ENCODE measurements at places on chromosomes 7 and 10.

GRCh38 chr10:85224366-85224940, 896.1 kb downstream of the CCSER2 start:
- no peaks in the 10 kb centered on the region for H3K36me3 ChIP-seq
- no peak for DNase-seq
- no peaks in the 10 kb centered on the region for H3K4me1 ChIP-seq
- H3K27ac ChIP-seq: no peak overlapping the region
- H3K4me3 ChIP-seq: no peak overlapping the region

DNA sequence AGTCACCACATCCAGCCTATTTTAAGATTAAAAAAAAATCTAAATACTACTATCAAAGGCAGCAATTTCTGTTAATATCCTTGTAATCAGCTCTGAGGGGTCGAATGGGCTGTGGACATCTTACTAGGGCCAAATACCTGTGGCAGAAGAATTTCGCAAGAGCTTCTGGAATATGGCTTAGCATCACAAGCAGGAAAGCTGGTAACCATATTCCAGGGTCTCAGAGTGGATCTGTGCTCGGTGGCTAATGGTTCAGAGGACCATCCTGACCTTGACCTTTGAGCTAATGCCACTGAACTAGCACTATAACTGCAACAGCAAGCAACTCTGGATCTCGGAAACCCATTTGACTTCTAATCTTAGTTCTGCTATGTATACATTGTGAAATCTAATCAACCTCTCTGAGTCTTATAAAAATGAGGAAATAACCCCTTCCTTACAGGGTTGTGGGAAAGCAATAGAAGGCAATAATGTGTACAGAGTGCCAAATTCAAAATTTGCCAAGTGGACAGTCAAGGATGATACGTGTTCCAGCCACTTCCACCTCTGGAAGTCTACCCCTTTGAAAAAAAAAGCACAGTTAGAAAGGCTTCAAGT, 65.5 kb downstream of the CYP26A1 start:
- no peaks in the 10 kb centered on the region for H3K36me3 ChIP-seq
- no peak overlapping the region for H3K27ac ChIP-seq
- no peaks in the 10 kb centered on the region for H3K4me1 ChIP-seq

DNA sequence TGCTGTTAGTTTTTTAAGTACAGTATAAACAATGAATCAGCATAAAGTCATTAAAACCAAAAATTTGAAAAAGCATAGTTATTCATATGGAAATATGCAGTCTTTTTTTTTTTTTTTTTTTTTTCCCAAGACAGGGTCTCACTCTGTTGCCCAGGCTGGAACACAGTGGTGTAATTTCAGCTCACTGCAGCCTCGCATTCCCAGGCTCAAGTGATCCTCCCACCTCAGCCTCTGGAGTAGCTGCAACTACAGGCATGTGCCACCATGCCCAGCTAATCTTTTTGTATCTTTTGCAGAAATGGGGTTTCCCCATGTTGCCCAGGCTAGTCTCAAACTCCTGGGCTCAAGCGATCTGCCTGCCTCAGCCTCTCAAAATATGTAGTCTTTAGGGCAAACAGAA, 182.0 kb downstream of the SEMA3E start:
- H3K27me3 ChIP-seq: no peaks in the 10 kb centered on the region
- H3K36me3 ChIP-seq: no peaks in the 10 kb centered on the region
- no peak overlapping the region for H3K4me3 ChIP-seq
- no peak for DNase-seq
- peaks cover 8% of the 10 kb centered on the region for H3K4me1 ChIP-seq
- no peak overlapping the region for H3K27ac ChIP-seq

DNA sequence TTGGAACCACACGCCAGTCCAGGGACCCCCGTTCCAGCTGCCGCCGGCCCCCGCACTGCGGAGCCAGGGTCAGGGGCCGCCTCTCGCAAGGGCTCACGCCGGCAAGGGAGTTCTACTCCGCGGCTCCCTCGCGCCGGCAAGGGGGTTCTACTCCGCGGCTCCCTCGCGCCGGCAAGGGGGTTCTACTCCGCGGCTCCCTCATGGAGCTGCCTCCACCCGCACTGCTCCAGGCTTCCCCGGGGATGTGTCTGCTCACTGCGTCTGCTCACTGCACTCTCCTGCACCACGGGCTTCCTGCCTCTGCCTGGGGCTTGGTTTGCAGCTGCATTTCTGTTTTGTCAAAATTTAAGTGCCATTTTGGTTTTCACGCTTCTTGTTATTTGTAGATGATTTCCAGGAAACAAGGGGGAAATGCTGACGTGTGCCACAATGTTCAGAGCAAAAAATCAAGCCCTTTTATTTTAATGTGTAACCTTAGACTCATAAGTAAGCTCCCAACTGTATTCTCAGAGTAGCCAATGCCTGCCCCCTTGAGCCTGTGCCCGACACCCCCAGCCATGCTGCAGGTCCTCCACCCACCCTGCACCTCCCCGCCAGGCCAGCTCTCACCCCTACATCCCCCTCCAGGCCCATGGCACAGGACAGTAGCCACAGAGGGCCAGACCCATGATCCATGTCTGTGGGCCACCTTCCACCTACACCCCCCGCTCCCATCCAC, 246.2 kb downstream of the MAD1L1 start:
- no peaks in the 10 kb centered on the region for H3K27me3 ChIP-seq
- no peak for DNase-seq
- H3K4me3 ChIP-seq: no peak overlapping the region
- H3K4me1 ChIP-seq: no peaks in the 10 kb centered on the region

- H3K4me3 ChIP-seq: no peak overlapping the region
- no peaks in the 10 kb centered on the region for H3K4me1 ChIP-seq
- H3K27me3 ChIP-seq: no peaks in the 10 kb centered on the region
These were observed 25.8 kb downstream of the FBXL13 start for GRCh38 chr7:103048833-103049232.

DNA sequence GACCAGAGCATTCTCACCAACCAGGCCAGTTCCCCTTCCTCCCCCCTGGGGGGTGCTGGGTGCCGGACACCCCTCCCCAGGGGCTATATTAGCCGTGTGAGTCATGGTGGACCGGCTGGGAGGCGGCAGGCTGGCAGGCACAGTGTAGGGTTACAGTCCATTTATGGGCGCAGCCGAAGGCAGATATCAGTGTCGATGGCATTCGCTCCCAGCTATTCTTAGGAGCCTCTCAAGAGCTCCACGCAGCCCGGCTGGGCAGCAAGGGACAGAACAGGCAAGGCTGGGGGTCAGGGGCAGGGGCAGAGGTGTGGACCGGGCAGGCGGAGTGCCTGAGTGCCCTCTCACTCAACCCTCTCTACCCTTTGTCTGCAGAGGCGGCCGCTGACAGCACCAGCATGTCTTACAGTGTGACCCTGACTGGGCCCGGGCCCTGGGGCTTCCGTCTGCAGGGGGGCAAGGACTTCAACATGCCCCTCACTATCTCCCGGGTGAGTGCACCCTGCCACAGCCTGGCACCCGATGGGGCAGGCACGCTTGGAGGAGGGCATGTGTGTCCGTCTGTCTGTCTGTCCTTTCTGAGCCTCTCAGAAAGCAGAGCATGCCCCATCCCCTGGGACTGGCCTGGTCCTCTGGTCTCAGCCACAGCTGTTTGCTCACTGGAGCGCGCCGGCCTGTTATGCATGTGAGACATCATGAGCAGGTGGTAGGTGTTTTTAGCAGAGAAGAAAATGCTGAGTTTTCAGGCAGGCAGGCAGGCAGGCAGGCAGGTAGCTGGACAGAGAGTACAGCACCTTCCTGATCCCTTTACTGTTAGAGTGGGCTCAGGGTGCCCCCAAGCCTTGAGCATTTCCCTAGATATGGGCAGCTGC, at the start of gene LDB3:
LDB3 (plus strand) TSS at position 215 of the 869 bp plus-strand sequence; CDS start at position 396, 181 bp downstream.
- H3K36me3 ChIP-seq: no peaks in the 10 kb centered on the region
- peak within 1 kb of the TSS; percentile 64 for H3K27ac ChIP-seq
- H3K4me3 ChIP-seq: peak within 1 kb of the TSS; percentile 22

DNA sequence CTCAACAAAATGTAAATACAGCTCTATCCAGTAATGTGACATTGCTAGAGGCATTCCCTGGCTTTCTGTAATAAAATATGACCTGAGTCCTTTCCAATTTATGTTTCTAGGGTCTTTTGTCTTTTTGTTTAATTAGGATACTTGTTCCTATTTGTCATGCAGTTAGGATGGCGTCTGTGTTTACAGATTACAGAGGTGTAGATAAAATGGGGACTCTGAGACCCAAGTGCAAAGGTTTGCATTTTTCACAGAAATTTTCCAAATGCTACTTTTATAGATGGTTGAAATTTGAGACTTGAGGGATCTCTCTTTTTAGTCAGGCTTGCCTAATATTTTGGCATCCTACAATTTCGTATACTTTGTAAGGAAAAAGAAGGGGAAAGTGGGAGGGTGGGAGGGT, 332.4 kb downstream of the PTEN start:
- DNase-seq: no peak
- H3K4me1 ChIP-seq: peaks cover 14% of the 10 kb centered on the region
- H3K27me3 ChIP-seq: no peaks in the 10 kb centered on the region
- H3K36me3 ChIP-seq: no peaks in the 10 kb centered on the region

DNA sequence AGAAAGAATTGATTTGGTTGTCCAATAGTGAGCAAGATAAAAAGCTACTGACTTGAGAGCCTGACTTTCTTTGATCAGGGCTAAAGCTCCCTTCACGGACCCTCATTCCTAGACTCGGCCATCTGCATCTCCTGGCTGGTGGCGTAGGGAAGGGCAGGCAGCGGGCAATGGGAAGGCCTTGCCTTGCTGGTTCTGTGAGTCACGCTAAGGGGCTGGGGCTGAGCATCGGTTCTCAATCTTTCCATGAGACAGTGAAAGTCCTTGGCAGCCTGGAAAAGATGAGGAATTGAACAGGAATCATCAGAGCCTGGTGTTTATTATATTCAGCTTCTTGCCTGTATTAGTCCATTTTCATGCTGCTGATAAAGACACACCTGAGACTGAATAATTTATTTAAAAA, 475.3 kb downstream of the PLXNA4 start:
- H3K4me1 ChIP-seq: no peaks in the 10 kb centered on the region
- no peaks in the 10 kb centered on the region for H3K27me3 ChIP-seq
- DNase-seq: no peak
- H3K27ac ChIP-seq: no peak overlapping the region
- H3K4me3 ChIP-seq: no peak overlapping the region

GRCh38 chr7:40310258-40310657, 175.5 kb downstream of the SUGCT start:
- H3K27me3 ChIP-seq: no peaks in the 10 kb centered on the region
- H3K4me1 ChIP-seq: no peaks in the 10 kb centered on the region
- H3K27ac ChIP-seq: no peak overlapping the region
- no peaks in the 10 kb centered on the region for H3K36me3 ChIP-seq
- DNase-seq: no peak

DNA sequence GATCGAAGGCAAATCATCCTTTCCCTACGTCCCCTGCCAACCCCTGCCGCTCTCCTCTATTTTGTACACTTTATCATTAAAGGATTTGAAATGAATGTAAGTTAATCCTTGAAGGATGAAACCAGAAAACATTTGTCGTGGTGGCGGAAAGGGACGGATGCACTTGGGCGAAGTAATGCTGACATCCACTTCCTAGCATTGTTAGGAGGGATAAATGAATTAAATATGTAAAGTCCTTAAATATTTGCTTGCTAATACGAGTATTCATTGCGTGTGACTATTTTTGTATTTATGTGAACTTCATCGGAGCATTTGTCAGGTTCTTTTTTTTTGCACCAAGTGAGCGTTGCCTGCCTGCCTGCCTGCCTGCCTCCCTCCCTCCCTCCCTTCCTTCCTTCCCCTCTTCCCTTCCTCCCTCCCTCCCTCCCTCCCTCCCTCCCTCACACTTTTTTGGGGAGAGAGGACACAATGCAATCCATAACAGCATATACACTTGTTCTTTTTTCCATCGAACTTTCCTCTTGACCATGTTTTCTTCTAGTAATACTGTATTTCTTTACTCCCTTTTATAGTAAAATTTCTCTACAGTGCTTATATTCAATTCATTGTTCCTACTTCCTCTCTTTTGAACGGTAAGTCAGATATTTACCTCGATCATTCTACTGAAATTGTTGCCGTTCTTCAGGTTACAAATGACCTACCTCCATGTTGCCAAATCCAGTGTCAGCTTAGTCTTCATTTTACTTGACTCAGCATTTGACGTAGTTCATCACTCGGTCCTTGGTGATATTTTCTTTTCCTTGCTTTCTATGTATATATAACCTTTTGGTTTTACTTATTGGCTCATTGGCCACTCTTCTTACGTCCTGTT, 831 bp downstream of the CCDC7 start:
- H3K36me3 ChIP-seq: no peaks in the 10 kb centered on the region
- H3K4me3 ChIP-seq: peak overlapping the region; percentile 84
- H3K27ac ChIP-seq: peak overlapping the region; percentile 97
- DNase-seq: no peak

GRCh38 chr10:14695847-14696480, 78.7 kb downstream of the FAM107B start:
- H3K4me3 ChIP-seq: no peak overlapping the region
- no peaks in the 10 kb centered on the region for H3K4me1 ChIP-seq
- no peak for DNase-seq
- H3K27ac ChIP-seq: no peak overlapping the region
- H3K36me3 ChIP-seq: no peaks in the 10 kb centered on the region

DNA sequence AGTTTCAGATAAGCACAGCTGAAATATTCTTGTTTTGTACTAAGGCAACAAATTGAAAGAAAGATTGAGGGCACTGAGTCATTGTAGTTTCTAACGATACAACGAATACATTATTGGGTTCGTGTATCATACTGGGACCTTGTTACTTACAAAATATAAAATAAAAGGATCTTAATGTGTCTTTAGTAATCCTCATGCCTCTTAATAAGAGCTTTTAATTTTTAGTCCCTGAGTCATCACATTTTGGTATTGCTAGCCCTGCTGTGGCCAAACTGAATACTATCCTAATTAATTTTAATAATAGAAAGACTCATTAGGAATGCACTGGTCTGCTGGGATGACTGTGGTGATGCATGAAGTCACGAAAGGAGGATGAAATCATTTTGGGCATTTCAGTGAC, 309.7 kb downstream of the EXOC4 start:
- H3K27me3 ChIP-seq: no peaks in the 10 kb centered on the region
- no peak overlapping the region for H3K4me3 ChIP-seq
- no peak for DNase-seq
- H3K36me3 ChIP-seq: no peaks in the 10 kb centered on the region

GRCh38 chr10:68992636-68993440, 4.2 kb downstream of the KIFBP start:
- no peaks in the 10 kb centered on the region for H3K36me3 ChIP-seq
- H3K27me3 ChIP-seq: no peaks in the 10 kb centered on the region
- peaks cover 51% of the 10 kb centered on the region for H3K4me1 ChIP-seq
- peak overlapping the region; percentile 58 for H3K27ac ChIP-seq
- DNase-seq: no peak

All from suprapubic skin (tissue), 4 donors.